ENCODE measurements at places on chromosomes 5 and 9.

DNA sequence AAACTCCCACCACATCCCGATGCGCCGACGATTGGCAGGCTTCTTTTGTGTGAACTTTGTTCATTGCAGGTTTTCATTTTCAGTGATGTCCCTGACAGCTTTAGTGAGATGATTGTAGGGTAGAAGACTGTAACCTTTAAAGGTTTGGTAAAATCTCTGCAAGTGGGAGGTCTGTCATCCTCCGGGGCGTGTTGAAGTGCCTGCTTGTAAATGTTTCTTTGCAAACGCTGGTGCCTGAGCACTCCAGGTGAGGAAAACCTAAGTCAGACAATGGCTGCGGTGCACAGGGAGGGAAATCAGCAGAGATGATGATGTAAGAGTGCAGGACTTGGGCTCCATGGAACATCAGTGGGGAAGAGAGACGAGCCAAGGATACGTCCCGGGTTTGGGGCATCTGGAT is 228.1 kb downstream of the DRD1 start:
- no peak for DNase-seq

GRCh38 chr5:137751869-137752491 is 2.2 kb downstream of the HNRNPA0 start:
- no peak for DNase-seq

- no peak for DNase-seq
Observed at GRCh38 chr5:177552839-177553455, 1.4 kb downstream of the FAM193B start.

DNA sequence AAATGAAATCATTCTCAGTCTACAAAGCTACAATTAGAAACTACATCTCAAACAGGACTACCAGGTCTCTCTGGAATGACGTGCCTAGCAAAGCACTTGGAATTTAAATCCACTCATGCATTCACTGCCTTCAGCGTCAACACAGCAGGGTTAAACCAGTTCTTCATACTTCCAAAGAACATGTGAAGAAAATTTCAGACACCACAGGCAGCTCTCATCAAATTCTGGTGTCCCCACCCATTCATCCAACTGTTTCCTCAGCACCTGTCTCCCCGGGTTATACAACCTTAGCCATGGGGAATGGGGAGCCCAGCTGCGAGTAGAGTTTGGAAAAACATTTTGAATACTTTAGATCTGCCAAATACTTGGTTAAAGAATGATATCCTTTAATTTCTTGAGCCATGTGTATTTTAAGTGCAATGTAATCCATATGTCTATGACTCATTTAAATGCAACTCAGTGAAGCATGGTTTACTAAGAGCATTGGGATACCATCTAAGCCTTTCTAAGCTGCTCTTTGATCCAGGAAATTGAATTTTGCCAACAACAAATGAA is 17.5 kb downstream of the ADAM19 start:
- no peak for DNase-seq

GRCh38 chr5:109645707-109646192 is 44.0 kb upstream of the MAN2A1 start:
- DNase-seq, result no peak

DNA sequence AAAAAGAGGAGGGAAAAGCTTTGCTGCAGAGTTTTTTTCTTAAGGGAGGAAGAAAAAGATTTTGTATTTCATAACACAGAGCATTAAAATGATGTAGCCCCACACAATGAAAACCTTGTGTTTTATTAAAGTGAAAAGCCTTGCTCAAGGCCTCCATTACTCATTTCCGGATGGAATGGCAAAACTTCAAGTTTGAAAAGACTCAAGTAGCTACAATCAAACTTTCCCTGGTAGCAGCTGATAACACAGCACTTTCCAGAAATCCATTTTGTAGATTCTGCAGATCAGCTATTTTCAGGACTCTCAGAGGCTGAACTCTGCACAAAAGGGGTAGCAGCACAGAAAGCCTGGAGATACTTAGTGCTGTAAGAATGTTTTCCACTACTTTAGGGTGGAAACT is 374.8 kb downstream of the NFIB start:
- DNase-seq, result no peak

DNA sequence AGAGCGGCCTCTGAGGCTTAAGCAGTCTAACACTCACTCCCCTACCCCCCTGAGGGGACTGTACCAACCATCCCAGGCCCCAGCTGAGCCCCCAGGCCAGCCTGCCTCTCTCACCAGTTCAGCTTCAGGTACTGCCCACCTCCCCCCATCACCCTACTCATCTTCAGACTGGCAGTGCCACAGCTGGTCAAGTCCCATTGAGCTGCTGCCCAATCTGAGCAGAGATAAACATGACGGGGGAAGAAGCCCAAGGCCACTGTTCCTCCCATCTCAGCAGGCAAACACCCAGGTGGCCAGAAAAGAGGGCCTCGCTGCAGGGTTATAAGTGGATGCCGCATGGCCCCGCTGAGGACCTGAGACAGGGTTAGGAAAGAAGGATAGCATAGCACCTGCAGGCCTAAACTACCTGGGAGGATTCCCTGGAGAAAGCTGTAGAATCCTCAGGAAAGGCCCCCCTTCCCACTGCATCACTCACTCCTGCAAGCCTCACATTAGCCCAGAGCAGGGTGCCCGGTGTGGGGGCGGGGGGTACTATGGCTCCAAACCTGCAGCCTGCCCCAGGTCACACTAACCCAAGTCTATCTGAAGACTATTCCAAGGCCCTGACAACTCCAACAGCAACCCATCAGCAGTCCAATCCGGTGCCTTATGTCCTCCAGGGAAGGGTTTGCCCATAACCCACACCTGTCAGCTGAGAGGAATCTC is 3.6 kb downstream of the B4GALT1 start:
- DNase-seq, result no peak

DNA sequence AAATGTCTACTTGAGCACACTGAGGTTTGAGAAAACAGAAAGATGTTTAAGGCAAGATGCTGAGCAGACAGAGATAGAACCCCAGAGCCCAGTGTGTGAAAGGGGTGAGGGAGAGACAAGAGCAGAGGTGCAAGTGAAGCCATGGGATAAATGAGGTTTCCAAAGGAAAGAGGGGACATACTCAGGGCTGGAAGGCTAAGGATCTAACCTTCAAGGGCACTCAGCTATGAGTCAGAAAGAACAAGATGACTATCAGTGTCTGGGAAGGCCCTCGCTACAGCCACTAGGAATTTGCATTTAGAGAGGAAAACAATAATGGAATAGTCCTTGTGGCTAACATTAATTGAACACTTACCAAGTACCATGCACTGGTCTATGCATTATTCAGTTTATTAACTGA is 113.7 kb downstream of the HTR4 start:
- DNase-seq, result no peak

GRCh38 chr9:114092336-114092735 is 6.8 kb downstream of the KIF12 start:
- DNase-seq, result no peak

- no peak for DNase-seq
Observed at GRCh38 chr9:72579190-72579589, 57.8 kb downstream of the TMC1 start.

- DNase-seq, result no peak
Observed at GRCh38 chr5:163379298-163380155, 57.9 kb upstream of the CCNG1 start.

DNA sequence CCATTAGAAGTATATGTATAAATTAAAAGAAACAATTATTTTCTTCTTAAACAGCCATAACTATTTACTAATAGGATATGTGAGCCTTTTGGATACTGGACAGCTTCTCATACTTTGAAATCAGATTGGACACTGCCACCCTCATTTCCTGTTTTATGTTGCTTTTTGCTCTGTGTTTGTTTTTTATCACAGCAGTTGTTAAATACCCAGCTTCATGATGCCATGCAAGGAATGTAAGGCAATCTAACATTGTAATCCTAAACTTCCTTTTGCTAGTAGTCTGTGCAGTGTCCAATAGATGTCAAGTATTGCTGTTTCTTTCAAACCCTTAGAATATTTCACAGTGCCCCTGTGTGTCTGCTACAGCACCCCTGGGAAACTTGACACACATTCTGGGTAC is 56.2 kb downstream of the CNTLN start:
- DNase-seq, result no peak

Data from stimulated activated CD4-positive, alpha-beta T cell treated with anti-CD3 and anti-CD28 coated beads, Interleukin-1b, Interleukin-23, amount 100 ng/mL, for 1 hour (primary cell).